ENCODE measurements at places on chromosomes 6 and 20. TPM values are rescaled to one million over a fixed set of nuclear protein-coding genes. Genes with fewer than 3 reads are reported as not detected.

Gene C6orf132
- 0.15 TPM for total RNA-seq

DNA sequence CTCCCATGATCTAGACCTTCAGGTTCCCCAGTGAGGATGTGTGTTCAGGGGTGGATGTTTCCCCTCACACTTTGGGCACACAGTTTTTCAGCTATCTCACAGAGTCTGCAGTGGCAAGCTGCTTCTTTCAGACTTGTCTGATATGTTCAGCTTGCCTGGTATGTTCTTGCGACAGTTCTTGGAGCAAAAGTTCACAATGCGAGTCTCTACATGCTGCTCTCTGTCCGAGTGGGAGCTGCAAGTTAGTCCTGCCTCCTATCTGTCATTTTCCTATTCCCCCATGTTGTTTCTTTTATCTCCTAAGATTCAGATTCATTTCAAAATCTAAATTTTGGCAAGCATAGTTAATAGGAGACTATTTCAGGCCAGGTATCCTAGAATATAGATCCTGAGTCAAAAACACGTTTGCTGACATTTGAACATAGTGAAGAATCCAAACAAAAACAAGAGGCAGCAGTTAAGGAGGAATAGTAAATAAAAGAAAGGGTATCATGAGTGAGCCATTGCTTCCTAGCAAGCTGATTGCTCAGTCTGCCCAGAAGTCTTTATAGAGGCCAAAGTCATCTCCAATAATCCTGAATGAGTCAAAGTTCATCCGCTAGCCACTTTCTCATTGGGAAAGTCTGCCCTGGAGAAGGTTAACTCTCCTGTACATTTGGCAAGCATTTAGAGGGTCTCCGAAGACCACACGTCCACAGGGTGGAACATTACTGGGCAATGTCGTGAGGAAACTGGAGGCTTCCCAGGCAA, 140.2 kb upstream of the MOCS1 start:
- H3K27ac ChIP-seq = no peak overlapping the region
- H3K27me3 ChIP-seq = no peaks in the 10 kb centered on the region
- no peaks in the 10 kb centered on the region for H3K36me3 ChIP-seq
- H3K4me3 ChIP-seq = no peak overlapping the region
- no peak for DNase-seq
- H3K4me1 ChIP-seq = no peaks in the 10 kb centered on the region

Gene WFDC12
- total RNA-seq = not detected

GRCh38 chr20:45014671-45015415, 48.5 kb downstream of the STK4 start:
- peaks cover 51% of the 10 kb centered on the region for H3K36me3 ChIP-seq
- H3K4me3 ChIP-seq = no peak overlapping the region
- no peaks in the 10 kb centered on the region for H3K27me3 ChIP-seq

Gene ZSCAN16
- total RNA-seq = 5.3 TPM

- H3K27me3 ChIP-seq = no peaks in the 10 kb centered on the region
- no peaks in the 10 kb centered on the region for H3K4me1 ChIP-seq
- no peak overlapping the region for H3K4me3 ChIP-seq
- H3K36me3 ChIP-seq = no peaks in the 10 kb centered on the region
Measured at GRCh38 chr20:57893366-57893999, 183.7 kb upstream of the PMEPA1 start.

DNA sequence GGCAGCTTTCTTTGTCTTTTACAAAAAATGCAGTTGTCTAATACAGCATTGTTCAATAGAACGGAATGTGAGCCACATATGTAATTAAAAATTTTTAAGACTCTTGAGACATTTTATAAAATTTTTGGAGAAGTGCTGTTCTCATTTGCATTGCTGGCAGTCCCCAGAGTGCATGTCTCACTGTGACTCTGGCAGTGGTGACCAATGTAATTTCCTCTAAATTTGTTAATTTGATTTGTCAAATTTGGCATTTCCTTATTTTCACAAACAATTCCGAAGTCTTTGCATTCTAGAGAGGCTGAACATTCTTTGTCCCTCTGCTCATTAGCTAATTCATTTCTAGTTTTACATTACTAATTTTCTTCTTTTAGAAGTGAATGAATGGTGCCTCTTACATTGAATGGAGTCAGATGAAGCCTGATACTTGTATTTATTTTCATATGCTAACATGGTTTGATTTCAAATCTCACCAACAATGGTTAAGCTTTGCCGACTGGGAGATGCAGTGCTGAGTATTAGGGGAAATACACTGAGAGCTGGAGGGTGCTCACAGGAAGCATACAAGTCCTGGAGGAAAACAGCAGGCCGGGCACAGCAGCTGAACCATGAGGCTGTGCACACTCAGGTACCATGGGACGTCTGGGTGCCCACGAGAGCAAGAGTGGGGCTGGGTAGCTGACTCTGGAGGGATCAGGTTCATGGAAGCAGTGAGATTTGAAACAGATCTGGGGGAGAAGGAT, 68.5 kb upstream of the ARMC2 start:
- no peak overlapping the region for H3K4me3 ChIP-seq
- no peaks in the 10 kb centered on the region for H3K36me3 ChIP-seq
- no peak overlapping the region for H3K27ac ChIP-seq

DNA sequence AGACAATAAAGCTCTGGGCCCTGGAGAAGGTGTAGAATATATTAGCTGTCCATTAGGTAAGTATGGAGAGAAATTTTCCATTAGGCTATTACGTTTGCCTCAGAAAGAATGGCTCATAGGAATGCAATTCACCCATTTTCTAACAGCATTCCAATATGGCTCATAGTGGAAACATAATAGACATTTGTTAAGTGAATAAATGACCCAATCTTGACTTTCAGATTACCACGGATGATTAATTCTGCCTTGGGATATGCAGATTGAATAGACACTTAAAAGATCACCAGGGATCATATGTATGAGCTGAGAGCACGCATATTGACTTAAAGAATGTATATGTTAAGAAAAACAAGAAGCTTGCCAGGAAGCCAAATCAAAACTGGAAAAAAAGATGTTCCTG, 209.1 kb upstream of the CDYL start:
- no peaks in the 10 kb centered on the region for H3K36me3 ChIP-seq
- no peak overlapping the region for H3K4me3 ChIP-seq
- no peak overlapping the region for H3K27ac ChIP-seq
- no peaks in the 10 kb centered on the region for H3K27me3 ChIP-seq

- H3K27me3 ChIP-seq = no peaks in the 10 kb centered on the region
- H3K36me3 ChIP-seq = no peaks in the 10 kb centered on the region
- no peak overlapping the region for H3K27ac ChIP-seq
- H3K4me1 ChIP-seq = no peaks in the 10 kb centered on the region
Measured at GRCh38 chr6:164905311-164905710, 404.1 kb downstream of the C6orf118 start.

Gene MYLIP
- 7.7 TPM for total RNA-seq

Gene OARD1
- total RNA-seq = 42.9 TPM
